SJCRH30 (cell line): ENCODE measurements at places on chromosomes 5 and 9.
A peak's percentile ranks its signal among the peaks of the same experiment; 100 is the strongest.

- no peak for DNase-seq
Observed at GRCh38 chr5:56026863-56027300, 32.1 kb upstream of the IL6ST start.

- no peak for DNase-seq
Observed at GRCh38 chr5:127967323-127967982, 116.1 kb upstream of the SLC12A2 start.

- DNase-seq, result no peak
Observed at GRCh38 chr5:124287813-124288212, 458.6 kb downstream of the ZNF608 start.

DNA sequence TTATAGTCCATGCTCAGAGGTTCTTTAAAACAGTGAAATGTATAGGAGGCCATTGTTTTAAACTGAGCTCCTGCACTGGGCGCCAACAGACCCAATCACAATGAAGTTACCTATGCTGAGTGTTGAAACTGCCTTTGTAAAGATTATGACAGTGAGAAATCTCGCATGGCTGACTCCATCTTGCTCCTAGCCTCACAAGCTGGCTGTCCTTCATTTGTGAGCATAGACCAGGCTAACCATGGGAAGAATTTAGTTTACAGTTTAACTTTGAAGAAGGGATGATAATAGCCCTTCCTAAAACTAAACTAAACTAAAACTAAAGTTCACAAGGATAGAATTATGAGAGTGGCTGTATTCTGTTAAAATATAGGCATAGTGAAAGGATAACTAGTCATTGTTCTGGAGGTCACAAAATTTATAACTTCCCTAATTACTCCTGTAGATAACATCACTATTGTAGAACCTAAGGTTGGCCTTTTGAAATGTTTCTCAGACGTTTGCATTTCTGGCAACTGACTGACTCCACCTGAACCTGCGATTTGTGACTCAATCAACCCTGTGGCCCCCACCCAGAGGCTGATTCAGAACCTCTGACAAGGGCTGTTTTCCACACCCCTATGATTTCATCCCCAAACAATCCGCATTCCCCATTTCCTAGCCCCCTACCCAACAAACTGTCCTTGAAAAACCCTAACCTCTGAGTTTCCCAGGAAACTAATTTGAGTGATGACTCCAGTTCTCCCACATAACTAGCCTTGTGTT is 59.1 kb downstream of the HMHB1 start:
- DNase-seq, result no peak

- DNase-seq, result no peak
Observed at GRCh38 chr5:145723516-145723915, 111.6 kb downstream of the PRELID2 start.

GRCh38 chr5:145697251-145697990 is 137.7 kb downstream of the PRELID2 start:
- peak; percentile 23 for DNase-seq

GRCh38 chr9:83927591-83927990 is 6.4 kb upstream of the KIF27 start:
- no peak for DNase-seq

DNA sequence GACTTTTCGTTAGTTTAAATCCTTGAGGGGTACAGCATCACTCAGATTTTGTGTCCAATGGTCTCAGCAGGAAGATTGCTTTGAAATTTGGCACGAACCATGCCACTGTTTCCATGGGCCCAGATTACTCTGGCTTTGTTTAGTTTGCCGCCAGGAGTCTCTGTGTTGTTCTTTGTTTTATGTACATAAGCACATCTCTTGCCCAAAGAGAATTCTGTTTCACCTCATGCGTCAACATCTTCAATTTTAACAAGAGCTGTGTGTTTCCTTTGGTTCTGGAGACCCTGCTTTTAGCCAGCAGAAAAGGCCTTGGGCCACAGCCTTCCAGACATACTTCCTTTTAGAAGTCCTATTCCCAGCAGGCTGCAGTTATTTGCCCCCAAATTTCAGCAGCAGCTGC is 62.4 kb downstream of the TNPO1 start:
- no peak for DNase-seq

DNA sequence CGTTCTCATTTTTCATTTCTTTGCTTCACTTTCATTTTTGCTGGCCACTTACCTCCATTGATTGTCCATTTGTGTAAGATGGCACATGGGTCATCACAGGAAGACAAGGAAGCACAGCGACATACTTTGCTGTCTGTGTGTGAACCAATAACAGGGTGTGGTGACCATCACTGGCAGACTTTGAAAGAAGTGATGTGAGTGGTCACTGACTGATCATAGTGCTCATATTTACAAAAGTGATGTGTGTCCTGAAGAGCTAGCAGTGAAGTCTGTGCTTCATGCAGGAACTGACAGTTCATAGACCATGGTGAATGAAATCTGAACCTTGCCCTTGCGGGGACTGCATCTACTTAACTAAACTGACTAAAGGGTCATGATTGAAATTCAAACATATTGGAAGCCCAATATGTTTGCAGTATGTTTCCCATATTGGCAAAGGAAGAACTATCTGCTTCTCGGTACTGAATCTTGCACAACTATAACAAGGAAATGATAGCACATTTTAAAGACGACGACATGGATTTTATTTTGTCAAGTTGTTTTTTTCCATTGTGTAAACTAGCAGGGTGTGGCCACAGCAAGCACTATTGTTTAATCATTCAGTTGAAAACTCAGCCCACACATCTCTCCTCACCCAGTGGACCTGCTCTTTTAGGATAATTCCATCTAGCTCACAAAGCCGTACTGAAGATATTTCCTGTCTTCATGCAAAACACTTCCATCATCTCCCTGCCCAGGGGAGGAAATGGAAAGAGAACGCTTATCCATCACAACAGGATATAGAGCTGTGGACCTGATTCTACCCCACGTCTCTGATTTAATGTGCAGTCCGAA is 232.0 kb upstream of the ANKRD55 start:
- no peak for DNase-seq

DNA sequence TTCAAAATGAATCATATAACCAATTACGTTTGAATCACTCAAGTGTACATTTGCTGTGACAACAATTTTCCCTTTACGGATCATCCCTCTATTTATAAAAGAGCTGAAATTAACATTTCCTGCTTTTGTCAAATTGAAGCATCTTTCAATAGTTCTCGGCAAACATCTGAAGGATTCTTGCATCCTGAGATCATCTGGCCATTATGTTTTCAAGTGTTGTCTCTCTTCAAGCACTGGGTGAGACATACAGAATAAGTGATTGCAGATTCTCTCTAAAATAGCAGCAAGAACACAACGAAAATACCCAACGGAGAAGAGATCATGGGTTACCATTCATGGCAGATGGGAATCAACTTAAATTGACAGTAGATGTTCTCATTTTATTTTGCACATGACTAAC is 283.4 kb upstream of the GRAMD2B start:
- no peak for DNase-seq

DNA sequence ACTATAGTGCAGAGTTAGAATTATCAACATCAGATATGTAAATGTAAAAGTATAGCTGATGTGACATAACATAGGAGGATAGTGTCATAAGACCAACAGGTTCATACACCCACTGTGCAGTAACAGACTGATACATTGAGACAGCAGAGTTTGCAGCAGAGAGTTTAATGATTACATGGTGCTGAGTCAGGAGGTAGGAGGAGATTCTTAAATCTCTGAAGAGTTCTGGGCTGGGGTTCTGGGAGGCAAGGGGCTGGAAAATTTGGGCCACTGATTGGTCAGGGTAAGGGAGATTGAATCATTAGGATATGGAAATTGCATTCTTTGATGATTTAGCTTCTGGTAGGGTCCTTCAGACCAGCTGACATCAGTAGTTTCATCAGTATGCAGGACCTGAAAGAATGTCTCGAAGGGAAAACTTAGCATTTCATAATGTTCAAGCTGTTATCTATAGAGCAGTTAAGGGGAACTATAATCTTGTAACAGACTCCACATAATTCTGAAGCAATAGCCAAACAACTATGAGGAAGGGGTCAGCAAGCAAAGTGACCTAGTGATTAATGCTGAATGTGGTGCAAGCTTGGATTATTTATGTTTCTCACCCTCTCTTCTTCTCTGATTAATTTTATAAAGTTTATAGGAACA is 35.6 kb downstream of the CCL28 start:
- no peak for DNase-seq

- peak; percentile 52 for DNase-seq
Observed at GRCh38 chr5:52989025-52989780, at the start of gene ITGA2. Gene ITGA2 (plus strand): TSS chr5:52989352. CDS start chr5:52989469, 117 bp downstream.

- no peak for DNase-seq
Observed at GRCh38 chr5:159978358-159978757, 30.6 kb upstream of the TTC1 start.

DNA sequence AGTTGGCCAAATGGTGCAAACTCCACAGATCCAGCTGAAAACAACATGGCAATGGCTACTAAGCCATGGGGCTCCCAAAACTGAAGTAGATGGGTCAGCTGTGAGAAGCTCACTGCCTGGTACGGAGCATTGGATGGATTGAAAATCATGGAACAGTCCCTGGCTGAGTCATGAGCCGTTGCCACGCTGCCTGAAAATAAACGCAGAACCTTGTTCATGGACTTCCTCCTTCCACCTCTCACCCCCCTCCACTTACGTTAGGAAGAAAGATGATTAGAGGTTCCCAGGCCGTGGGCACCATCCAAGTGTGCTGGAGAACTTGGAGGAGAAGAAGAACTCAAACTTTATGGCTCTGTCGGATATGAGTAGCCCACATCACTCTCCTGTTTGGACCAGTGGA is 6.8 kb upstream of the DIPK1B start:
- no peak for DNase-seq

GRCh38 chr5:180568914-180569313 is 22.4 kb downstream of the SCGB3A1 start:
- no peak for DNase-seq

GRCh38 chr5:66442951-66443445 is 153.2 kb upstream of the MAST4 start:
- no peak for DNase-seq
